RKO (cell line): ENCODE measurements at places on chromosomes 11 and 22.
A peak's percentile ranks its signal among the peaks of the same experiment; 100 is the strongest.

DNA sequence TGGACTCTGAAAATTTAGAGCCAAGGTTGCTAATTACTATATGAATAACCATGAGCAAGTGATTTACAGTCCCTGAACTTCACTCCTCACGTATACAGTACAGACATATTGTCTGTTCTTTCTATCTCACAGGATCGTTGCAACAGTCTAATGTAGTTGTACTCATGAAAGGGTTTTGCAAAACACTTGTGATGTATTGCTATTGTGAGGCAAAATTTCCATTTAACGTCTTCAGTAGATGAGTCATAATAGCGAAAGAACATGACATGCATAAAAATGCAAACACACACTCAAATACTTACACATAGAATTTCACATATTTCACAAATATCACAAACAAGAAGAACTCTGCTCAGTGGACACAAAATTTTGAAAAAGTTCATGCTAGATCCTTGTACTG lies 134.6 kb upstream of the TRPC6 start:
- peak; percentile 4 for DNase-seq

- DNase-seq, result no peak
These were observed 594.2 kb downstream of the METTL15 start for GRCh38 chr11:28702450-28702790.

DNA sequence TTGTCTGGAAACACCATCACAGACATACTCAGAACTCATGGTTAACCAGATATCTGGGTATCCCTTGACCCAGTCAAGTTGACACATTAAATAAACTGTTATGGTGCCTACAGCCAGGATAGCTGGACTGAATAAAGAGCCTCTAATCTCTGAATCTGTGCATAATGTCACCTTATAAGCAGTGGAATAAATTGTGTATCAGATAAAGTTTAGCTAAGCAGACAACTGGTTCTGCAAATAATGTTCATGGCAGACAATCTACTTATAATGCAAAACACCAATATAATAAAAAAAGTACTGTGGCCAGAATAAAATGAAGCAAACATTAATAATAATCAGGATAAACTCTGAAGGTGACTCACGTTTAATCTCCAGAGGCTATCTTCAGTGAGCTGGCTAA lies 628.5 kb upstream of the FAT3 start:
- no peak for DNase-seq

- DNase-seq, result no peak
These were observed 20.9 kb downstream of the ACAT1 start for GRCh38 chr11:108142304-108142703.

GRCh38 chr11:71240865-71241691 lies 11.3 kb downstream of the SHANK2 start:
- DNase-seq, result no peak
